ENCODE measurements at places on chromosomes 7 and 10. TPM values are rescaled to one million over a fixed set of nuclear protein-coding genes. Genes with fewer than 3 reads are reported as not detected.

- no peak overlapping the region for H3K27ac ChIP-seq
- peaks cover 56% of the 10 kb centered on the region for H3K27me3 ChIP-seq
- H3K4me3 ChIP-seq, result peak overlapping the region; percentile 64
- no peak for DNase-seq
- no peaks in the 10 kb centered on the region for H3K36me3 ChIP-seq
These were observed 4.1 kb downstream of the IMPDH1 start for GRCh38 chr7:128405471-128406313.

- H3K36me3 ChIP-seq, result no peaks in the 10 kb centered on the region
- H3K4me1 ChIP-seq, result no peaks in the 10 kb centered on the region
- DNase-seq, result no peak
- H3K27ac ChIP-seq, result no peak overlapping the region
- no peak overlapping the region for H3K4me3 ChIP-seq
These were observed 91.4 kb downstream of the ZNF438 start for GRCh38 chr10:30940256-30940655.

DNA sequence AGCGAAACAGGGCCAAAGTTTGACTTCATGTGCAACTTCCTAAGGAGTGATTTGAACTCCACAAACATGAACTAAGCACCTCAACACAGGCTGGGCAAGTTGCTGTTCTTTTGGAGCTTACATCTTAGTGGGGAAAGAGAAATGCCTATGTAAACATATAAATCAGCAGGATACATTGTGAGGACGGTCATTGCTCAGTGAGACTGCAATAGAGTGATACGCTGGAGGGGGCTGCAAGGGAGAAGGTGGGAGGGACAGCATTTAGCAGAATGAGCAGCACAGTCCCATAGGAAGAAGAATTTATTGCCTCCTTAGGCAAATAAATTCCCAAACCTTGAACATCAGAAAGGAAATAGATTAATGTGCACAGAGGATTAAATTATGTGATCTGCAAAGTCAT is 90.0 kb downstream of the EGFR start:
- H3K27ac ChIP-seq, result no peak overlapping the region
- H3K4me1 ChIP-seq, result peaks cover 12% of the 10 kb centered on the region
- no peak for DNase-seq
- no peaks in the 10 kb centered on the region for H3K36me3 ChIP-seq

- H3K27ac ChIP-seq, result no peak overlapping the region
- no peaks in the 10 kb centered on the region for H3K36me3 ChIP-seq
- no peak for DNase-seq
- H3K27me3 ChIP-seq, result no peaks in the 10 kb centered on the region
These were observed 267.4 kb downstream of the USP6NL start for GRCh38 chr10:11344081-11344480.

Gene ITIH2
- not detected for total RNA-seq

- no peaks in the 10 kb centered on the region for H3K36me3 ChIP-seq
- no peak for DNase-seq
- H3K27me3 ChIP-seq, result 0 out of 2 replicates have a peak, but pooled peaks cover 2% of the 10 kb centered on the region
- peaks cover 5% of the 10 kb centered on the region for H3K4me1 ChIP-seq
These were observed 88.4 kb upstream of the SMNDC1 start for GRCh38 chr10:110392868-110393740.

Gene MUC12
- total RNA-seq, result 7.0 TPM

GRCh38 chr7:52959336-52959735 is 76.1 kb upstream of the POM121L12 start:
- H3K4me1 ChIP-seq, result no peaks in the 10 kb centered on the region
- no peaks in the 10 kb centered on the region for H3K27me3 ChIP-seq
- DNase-seq, result no peak
- no peak overlapping the region for H3K4me3 ChIP-seq

Gene DDC
- total RNA-seq, result not detected

Gene GBX1
- not detected for total RNA-seq

Gene TUBB8
- total RNA-seq, result 1.5 TPM

GRCh38 chr10:47246406-47247147 is 53.4 kb upstream of the GDF10 start:
- no peak for DNase-seq
- no peaks in the 10 kb centered on the region for H3K27me3 ChIP-seq
- H3K4me1 ChIP-seq, result no peaks in the 10 kb centered on the region
- H3K27ac ChIP-seq, result no peak overlapping the region
- no peaks in the 10 kb centered on the region for H3K36me3 ChIP-seq
- H3K4me3 ChIP-seq, result no peak overlapping the region

Gene ACTR3C
- not detected for total RNA-seq

Gene AKR1E2
- total RNA-seq, result 3.5 TPM

Gene AKR1C4
- total RNA-seq, result not detected

GRCh38 chr10:60977161-60978122 is 33.5 kb upstream of the RHOBTB1 start:
- no peak overlapping the region for H3K27ac ChIP-seq
- no peak overlapping the region for H3K4me3 ChIP-seq
- no peaks in the 10 kb centered on the region for H3K36me3 ChIP-seq

DNA sequence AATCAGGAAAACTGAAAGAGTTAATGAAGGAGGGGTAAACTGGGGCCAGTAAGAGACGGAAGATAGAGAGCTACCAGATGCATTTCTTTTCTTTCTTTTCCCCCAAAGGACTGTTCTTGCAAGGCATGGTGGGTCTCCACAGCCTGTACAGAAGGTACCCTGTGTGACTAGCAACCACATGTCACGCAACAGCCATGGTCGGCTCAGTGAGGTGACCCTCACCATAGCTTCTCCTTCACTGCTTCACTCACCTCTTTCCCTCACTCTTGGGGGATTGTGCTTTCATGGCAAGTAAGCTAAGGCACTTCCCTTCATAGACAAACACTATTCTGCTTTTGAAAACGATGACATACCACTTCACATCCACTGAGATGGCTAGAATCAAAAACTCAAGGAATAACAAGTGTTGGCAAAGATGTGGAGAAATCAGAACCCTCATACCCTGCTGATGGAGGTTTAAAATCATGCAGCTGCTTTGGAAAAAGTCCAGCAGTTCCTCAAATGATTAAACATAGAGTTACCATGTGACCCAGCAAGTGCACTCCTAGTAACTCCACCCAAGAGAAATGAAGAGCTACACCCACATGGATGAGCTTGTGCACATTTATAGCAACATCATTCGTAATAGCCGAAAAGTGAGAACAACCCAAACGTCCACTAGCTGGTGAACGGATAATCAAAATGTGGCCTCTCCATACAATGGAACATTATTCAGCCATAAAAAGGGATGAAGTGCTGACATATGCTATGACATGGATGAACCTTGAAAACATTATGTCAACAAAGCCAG is 3.8 kb upstream of the INSIG1 start:
- DNase-seq, result no peak

Gene SLC13A1
- total RNA-seq, result not detected

Gene CDK14
- 48.8 TPM for total RNA-seq

GRCh38 chr10:49690698-49691356 is 11.4 kb downstream of the C10orf53 start:
- no peak overlapping the region for H3K27ac ChIP-seq
- peak overlapping the region; percentile 51 for H3K4me3 ChIP-seq
- no peak for DNase-seq
- peaks cover 52% of the 10 kb centered on the region for H3K27me3 ChIP-seq
- peaks cover 26% of the 10 kb centered on the region for H3K4me1 ChIP-seq

DNA sequence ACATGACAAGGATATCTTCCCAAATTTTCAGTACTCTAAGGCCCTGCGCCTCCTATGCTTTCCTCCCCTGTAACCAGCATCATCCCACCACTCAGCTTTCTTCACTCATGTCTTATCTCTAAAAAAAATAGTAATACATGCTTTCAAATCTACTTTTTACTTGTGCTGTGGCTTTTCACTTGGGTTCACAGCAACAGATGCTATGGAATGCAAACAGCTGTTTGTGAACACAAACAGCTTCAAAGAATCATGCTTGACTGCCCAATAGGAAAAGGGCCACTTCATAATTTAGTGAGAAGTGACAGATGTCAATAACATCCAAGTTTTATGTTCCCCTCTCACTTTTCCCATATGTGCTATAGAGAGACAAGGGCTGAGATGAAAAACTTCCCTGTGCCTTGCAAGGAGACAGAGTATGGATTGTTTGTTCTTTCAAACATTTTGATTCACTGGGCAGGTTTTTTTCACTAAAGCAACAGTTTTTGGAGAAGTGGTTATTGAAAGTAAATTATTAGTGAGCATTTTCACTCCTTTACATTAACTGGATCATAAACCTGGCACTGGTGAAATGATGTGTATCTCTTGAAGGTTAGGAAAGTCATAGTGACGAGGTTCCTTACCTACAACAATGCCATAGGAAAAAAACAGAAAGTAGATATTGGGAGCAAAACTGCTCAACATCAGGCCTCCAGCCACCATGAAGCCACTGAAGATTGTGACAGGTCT is 37.3 kb downstream of the SLC16A9 start:
- no peak overlapping the region for H3K27ac ChIP-seq
- H3K36me3 ChIP-seq, result no peaks in the 10 kb centered on the region
- no peaks in the 10 kb centered on the region for H3K27me3 ChIP-seq

Gene FGFBP3
- 115 TPM for total RNA-seq

GRCh38 chr7:79454361-79454960 is 994 bp upstream of the MAGI2 start:
- peaks cover 6% of the 10 kb centered on the region for H3K4me1 ChIP-seq
- H3K36me3 ChIP-seq, result no peaks in the 10 kb centered on the region
- peaks cover 44% of the 10 kb centered on the region for H3K27me3 ChIP-seq
- H3K4me3 ChIP-seq, result peak overlapping the region; percentile 65
- peak; percentile 71 for DNase-seq

DNA sequence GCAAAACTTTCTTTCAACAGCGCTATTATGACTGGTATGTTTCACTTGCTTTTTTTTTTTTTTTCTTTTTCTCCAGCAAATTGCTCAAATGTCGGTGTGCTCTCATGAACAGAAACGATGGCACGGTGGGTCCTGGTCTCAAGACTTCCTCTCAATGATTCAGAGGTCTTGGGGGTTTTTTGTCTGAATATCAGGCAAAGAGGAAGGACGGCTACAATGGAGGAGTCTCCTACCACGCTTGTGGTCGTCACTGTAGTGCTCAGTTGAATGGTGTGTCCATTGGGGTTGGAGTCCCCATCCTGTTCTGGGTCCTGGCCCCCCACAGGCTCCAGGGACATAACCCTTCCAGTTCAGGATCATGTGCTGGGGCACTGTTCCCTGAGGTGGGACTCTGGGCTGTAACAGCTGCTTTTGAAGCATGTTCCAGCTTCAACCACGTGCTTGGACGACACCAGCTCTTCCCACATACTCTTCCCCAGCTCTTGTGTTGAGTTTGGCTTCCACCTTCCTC is 266.7 kb upstream of the KLF6 start:
- no peak overlapping the region for H3K27ac ChIP-seq
- H3K36me3 ChIP-seq, result no peaks in the 10 kb centered on the region
- H3K4me3 ChIP-seq, result no peak overlapping the region
- no peaks in the 10 kb centered on the region for H3K27me3 ChIP-seq
- no peaks in the 10 kb centered on the region for H3K4me1 ChIP-seq

Gene CUBN
- total RNA-seq, result 0.04 TPM

- no peak overlapping the region for H3K4me3 ChIP-seq
- H3K27me3 ChIP-seq, result no peaks in the 10 kb centered on the region
- peaks cover 5% of the 10 kb centered on the region for H3K4me1 ChIP-seq
These were observed 63.8 kb upstream of the NPS start for GRCh38 chr10:127485153-127485857.

All from H1 (cell line).